NCI-H1694 treated with DMSO at 0.1 percent for 48 hours (cell line): ENCODE measurements at places on chromosomes 3 and 15.

DNA sequence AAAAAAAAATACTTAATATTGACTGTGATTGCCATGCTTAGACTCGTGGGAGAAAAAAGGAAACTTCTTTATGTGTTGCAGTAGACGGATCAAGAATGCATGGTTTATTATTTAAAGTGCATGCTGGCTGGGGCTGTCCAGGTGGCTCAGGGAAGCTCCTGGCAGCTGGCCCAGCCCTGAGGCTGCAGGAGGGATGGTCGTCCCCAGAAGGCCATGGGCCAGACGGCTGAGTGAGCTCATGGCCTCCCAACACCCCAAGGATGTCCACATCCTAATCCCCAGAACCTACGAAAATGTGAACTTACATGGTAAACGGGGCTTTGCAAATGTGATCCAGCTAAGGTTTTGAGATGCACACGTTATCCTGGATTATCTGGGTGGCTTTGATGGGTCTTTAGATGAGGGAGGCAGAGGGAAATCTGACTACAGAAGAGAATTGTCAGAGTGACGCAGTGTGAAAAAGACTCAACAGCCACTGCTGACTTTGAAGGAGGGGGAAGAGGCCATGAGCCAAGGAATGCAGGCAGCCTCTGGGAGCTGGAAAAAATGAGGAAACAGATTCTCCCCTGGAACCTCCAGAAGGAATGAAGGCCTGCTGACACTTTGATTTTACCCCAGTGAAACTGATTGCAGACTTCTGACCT, 29.8 kb downstream of the ADAMTS17 start:
- DNase-seq: no peak

DNA sequence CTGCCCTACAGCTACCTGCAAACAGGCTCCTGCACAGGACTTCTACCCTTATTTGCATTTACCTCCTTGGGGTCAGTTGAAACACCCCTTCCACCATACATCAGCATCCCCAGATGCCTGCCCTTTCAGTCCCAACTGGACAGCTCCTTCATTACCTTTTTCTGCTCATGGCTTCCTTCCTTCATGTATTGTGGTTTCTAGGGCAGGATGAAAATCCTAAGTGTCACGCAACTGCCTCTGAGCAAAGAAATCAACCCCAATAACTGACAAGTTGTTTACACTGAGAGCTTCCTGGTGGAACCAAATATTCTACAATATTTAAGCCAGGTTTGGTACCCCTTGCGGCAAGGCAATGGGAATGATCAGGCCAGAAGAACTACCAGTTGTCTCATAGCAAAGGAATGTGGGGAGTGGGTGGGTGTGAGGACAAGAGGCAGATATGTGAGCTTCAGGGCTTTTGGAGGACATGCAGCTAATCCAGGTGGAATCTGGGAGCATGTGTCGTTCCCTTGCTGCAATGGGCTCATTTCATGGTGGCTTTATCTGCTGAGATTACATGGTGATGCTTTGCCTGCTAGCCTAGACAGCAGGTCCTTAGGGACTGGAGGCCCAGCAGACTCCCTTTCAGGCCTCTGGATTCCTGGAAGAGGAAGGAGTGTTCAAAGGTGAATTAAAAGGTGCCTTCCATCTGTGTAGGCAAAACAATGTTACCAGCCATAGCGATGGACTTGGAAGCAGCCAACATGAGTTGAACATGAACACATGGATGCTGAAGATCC, 34.9 kb downstream of the PPCDC start:
- DNase-seq: no peak

DNA sequence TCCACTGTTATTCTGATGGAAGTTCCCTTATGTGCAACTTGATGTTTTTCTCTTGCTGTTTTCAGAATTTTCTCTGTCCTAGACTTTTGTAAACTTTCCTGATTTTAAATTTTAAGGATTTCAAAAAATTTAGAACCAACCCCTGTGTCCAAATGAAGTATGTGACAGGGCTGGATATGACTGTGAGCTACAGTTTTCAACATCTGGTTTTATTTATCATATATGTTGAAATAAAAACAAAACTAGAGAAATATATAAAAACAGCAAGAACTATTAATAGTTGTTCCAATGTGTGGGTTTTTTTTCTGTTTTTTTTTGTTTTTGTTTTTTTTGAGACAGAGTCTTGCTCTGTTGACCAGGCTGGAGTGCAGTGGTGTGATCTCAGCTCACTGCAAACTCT, 47.4 kb upstream of the PSMD6 start:
- DNase-seq: no peak

DNA sequence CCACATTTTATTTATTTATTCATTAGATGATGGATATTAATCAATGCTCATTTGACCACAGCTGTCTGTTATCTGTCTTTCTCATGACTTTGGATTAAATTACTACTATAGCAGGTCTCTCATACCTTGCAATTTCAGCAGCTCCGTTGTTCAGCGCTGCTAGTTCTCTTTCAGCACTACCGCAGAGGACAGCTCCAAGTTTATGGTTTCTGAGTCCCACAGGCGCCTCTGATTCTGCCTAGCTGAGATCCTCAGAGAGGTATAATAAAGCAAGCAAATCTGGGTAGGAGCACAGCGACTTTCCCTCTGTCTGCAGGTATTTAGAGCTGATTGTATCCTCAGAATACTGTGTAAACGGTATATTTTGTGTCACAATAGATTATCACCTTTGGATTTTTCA, 204.9 kb downstream of the CNTN4 start:
- no peak for DNase-seq

DNA sequence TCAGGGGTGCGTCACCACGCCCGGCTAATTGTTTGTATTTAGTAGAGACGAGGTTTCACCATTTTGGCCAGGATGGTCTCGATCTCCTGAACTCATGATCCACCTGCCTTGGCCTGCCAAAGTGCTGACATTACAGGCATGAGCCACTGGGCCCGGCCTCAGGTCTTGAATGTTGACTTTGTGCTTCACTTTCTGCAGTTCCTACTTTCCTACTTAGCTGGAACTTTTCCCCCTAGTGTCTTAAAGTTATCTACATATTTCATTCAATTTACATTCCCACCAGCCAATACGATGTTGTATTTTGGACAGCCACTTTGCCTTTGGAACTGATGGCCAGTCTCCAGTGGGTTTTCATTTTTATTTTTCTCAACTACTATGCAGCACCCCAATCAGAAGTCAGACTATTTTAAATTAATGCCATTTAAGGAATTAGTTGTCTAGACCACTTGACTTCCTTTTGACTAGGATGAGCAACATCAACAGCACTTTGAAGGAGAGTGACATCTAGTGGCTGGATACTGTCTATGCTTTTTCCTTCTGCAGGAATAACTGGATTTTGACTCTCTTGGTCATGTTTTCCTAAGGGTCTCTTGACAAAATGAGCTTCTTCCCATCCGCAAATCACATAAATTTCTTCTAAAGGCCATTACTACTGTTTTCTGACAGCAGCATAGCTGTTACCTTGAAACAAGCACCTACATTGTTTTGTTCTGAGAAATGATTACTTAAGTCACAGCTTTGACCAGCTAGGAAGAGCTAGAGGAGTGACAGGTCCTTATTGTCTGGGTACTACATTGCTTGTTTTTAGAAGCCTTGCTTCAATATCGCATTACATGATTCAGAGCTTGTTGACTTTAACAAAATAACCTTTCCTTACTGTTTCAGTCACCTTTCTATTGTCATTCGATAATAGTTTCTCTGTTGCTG, 140.2 kb downstream of the ITPR1 start:
- DNase-seq: peak; percentile 0

DNA sequence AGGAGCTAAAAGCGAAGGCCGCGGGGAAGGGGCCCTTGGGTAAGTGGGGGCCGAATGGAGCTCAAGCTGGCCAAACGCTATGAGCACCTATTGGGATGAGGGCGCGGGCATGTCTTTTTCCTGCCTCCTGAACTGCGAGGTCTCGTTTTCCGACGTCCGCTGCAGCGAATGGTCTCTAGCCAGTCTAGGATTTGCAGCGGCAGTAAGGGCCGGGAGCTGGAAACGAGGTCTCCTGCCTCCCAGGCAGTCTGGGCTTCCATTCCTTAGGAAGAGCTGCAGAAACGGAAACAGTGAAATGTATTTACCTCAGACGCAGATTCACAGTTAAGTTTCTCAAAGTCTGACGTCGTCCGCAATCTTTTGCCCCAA, 517 bp downstream of the TMA7 start:
- DNase-seq: no peak

- no peak for DNase-seq
These were observed 18.9 kb upstream of the COPG1 start for GRCh38 chr3:129230311-129231019.

DNA sequence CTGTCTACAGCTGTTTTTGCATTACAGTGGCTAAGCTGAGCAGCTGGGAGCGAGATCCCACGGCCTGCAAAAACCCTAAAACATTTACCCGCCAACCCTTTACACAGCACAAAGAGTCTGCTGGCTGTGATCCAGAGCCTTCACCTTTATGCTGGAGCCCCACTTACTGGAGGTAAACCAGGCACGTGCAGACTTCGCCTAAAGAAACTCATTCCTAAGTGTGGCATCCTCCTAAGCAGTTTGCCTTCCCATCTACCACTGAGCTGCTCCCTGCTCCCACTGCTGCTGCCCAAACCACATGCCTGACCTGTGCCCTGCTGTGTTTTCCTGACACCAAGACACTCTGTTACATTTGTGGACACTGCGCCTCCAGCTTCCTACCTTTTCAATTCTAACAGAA, 53.0 kb downstream of the CHSY1 start:
- no peak for DNase-seq

- DNase-seq: no peak
These were observed 563 bp downstream of the PXYLP1 start for GRCh38 chr3:141231952-141232823.

DNA sequence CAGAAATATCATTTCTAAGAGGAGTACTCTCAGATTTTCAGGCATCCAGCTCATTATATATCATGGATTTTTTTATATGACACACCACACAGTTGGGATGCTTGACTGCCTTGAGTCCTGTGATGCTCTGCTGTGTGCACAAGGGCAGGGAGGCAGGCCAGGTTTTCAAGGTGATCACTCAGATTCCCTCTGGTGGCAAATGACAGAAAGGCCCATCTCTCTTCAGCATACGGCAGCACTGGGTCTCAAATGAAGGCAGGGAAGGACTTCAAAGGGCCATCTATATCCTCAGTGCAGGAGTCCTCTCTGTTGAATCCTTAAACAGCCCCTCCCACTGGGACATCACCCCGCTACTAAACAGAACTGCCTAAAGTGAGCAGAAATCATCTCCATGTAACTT, 54.8 kb upstream of the MYO5C start:
- no peak for DNase-seq

- no peak for DNase-seq
These were observed 225.5 kb downstream of the ARPP21 start for GRCh38 chr3:35864871-35865270.

GRCh38 chr15:98609144-98609852, 39.0 kb upstream of the IGF1R start:
- no peak for DNase-seq

GRCh38 chr3:140284372-140284771, 349.4 kb downstream of the CLSTN2 start:
- DNase-seq: no peak

- peak; percentile 76 for DNase-seq
These were observed at the start of gene PLXND1 for GRCh38 chr3:129606636-129607390. TSS of gene PLXND1 (minus strand) at chr3:129606676. CDS start at chr3:129606639, 37 bp downstream.

DNA sequence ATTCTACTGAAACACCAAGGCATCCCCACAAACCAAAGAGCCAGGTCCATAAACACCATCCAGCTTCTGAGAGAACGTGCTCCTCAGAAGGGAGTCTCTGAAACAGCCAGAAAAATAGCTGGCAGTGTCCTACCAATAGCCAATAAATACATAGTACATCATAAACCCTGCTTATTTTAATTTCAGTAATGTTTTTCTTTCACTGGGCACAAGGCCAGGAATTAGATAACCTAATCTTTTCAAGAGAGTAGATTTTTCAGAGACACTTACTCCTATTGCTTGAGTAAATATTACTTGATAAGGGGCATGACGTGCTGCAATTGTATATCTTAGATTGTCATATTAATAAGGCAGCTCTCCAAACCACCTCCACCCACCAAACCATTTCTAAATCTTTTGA, 22.7 kb downstream of the GADL1 start:
- no peak for DNase-seq

DNA sequence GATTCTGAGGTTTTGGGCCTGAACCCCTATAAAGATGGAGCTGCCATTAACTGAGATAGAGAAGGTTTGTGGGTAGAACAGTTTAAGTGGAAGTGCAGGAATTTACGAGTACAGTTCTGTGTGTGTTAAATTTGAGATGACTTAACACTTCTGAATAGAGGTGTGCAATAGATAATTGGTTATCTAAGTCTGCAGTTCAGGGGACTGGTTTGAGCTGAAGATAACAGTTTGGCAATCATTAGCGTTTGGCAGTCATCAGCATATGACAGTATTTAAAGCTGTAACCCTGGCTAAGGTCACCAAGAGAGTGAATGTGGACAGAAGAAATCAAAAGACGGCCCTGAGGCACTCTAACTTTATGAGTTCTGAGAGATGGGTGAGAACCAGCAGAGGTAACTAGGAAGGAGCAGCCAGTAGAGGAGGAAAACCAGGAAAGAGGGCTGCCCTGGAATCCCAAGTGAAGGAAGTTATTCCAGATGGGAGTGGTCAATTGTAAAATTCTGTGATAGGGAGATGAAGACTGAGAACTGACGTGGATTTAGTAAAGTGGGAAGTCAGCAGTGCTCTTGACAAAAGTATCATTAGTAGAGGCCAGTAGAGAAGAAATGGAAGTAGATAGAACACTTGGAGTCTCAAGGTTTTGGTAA, 8.1 kb downstream of the MYNN start:
- no peak for DNase-seq

DNA sequence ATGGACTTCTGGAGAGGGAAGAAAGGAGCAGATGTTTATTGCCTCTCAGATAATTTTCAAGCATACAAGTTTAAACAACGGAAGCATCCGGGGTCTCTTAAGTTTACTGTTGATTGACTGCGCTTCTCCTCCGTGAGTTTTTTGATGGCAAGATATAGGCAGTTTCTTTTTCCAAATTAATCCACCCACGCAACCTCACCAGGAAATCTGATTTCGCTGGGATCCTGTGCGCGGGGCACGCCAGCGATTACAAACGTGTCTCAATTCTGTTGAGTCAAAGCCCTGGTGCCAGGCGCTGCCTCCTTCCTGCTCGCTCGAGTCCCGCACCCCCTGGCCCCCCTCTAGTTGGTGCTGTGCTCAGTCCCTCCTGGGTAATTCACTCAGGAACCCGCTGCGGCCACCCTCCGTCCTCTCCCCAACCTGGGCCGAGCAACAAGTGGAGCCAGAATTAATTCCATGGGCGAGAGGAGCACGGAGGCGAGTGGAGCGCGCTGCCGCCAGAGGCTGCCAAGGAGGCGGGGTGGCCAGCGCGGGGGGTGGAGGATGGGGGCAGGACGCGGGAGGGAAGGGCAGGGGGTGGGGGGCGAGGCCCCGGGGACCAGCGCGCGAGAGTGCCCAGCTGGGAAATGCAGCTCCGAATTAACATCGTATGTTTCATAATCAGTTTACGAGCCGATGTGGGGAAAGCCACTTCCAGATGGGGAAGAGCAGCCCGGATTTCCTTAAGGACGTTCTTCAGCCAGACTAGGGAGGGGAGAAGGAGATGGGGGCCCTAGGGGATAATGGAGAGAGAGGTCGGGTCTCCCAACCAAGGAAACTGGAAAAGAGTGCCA, 6.0 kb downstream of the WNT5A start:
- no peak for DNase-seq

GRCh38 chr15:73212424-73212823, 156.3 kb downstream of the HCN4 start:
- DNase-seq: no peak

- no peak for DNase-seq
These were observed 474.7 kb upstream of the IL12A start for GRCh38 chr3:159513867-159514380.
